ENCODE measurements at places on chromosomes 6 and 20.

- no peak for DNase-seq
Measured at GRCh38 chr20:1952737-1953530, 40.9 kb downstream of the PDYN start.

- DNase-seq, result no peak
Measured at GRCh38 chr6:71913444-71914234, 27.3 kb downstream of the RIMS1 start.

GRCh38 chr6:21284166-21284565 lies 309.4 kb upstream of the SOX4 start:
- no peak for DNase-seq

DNA sequence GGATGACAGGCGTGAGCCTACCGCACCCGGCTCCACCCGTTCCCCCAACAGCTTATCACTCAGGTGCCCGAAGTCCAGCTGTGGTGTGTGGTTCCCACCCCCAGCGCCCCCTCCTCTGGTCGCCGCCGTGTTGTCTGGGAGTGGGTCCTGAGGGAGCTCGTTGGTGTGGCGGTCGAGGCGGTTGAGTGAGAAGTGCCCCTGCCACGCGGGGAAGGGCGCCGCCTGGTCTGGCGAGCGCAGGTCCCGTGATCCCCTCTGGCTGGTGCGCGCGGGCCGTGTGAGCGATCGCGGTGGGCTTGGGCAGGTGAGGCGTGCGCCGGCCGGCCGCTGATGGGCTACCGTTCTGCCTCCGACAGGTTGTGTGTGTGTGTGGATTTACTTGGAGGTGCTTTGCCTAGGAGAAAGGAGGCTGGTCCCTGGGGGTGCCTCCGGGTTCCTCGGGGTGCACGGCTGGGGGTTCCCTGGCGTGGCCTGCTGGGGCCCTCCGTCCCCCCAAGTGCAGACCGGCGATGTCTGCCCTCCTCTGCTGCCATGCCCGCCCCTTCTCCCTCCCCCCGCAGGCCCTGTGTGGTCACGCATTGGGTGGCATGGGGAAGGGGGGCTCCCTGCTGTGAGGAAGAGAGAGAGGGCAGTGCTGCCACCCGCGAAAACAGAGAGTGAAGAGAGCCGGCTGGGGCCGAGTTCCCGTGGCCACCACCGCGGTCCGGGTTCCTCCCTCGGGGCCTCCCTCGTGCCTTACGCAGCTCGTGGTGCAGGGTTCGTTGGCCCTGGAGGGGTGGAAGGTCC lies 336.0 kb upstream of the DEFB115 start:
- no peak for DNase-seq

DNA sequence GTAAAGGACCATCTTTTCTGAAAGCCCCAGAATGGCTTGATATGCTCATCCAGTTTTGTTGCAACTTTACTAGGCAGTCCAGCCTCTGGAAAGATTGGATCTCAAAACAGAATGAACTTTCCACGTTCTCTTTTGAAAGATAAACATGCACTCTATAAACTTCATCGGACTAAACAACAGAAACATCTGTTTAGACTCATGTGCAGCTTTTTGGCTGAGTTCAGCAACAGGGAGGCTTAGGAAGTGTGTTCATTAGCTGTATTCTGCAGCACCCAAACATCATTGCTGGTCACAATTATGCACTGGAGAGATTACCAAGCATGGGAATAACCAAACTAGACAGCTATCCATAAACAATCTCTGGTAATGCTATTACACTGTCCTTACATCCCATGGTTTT lies 180.5 kb downstream of the TENT5A start:
- DNase-seq, result no peak

DNA sequence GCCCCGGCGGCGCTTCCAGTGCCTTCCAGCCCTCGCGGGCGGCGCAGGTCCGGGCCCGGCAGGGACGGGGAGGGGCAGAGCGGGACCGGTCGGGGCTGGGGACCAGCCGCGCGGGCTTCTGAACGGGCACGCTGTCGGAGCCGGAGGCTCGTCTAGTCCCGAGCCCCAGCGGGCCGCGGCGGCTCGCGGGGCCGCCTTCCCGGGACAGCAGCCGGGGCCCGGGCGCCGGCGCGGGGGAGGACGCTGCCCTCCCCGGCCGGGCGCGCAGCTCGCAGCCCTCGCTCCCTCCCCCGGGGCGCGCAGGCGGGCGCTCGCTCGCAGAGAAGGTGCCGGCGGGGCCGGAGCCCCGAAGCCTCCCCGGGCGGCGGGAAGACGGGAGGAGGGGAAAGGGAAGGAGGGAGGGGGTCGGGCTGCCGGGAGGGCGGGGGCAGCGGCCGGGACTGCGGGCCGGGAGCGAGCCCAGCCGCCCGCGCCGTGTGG lies 696 bp upstream of the SIRPA start:
- DNase-seq, result no peak

- no peak for DNase-seq
Measured at GRCh38 chr20:53834062-53834442, 236.3 kb downstream of the BCAS1 start.

GRCh38 chr6:125853756-125854155 lies 63.0 kb downstream of the NCOA7 start:
- DNase-seq, result no peak

- DNase-seq, result no peak
Measured at GRCh38 chr20:49859011-49859410, 46.4 kb downstream of the SLC9A8 start.

GRCh38 chr20:18265441-18265840 lies 22.9 kb upstream of the ZNF133 start:
- no peak for DNase-seq

DNA sequence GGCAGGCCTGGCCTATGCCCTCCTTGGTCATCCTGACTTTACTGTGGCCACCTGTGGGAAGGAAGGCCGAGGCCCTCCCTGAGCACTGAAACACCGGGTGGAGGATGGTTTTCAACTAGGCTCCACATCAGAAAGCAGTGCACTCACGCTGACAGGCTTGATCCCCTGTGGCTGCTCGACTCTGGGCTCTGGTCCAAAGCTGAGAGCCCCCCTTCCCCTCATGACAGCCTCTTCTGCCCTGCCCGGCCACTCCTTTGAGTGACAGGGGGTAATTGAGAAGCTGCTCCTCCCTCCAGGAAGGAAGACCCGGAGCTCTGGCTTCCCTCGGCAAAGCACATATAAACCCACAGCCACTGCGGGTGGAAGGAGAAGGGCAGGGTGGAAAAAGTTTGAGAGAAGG lies 43.6 kb downstream of the MUC22 start:
- DNase-seq, result no peak

DNA sequence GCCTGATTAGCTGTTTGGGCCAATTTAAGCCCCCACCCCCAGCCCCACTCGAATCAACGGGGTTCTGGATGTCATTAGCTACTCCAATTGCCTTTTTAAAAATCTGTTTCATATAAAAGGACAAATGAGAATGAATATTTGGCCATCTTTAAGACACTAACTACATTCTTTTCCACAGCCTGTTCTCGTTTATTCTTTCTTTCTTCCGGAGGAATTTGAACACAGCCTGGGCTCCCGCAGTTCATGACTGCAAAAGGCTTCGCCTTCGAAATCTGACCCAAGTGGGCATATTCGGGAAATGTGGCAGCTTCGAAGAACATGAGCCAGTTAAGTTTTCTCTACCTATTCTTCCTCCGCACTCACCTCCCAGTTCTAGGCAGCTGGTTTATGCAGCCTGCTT lies 49.4 kb upstream of the NFATC2 start:
- DNase-seq, result no peak

- no peak for DNase-seq
Measured at GRCh38 chr6:75171986-75172385, 33.9 kb downstream of the COL12A1 start.

DNA sequence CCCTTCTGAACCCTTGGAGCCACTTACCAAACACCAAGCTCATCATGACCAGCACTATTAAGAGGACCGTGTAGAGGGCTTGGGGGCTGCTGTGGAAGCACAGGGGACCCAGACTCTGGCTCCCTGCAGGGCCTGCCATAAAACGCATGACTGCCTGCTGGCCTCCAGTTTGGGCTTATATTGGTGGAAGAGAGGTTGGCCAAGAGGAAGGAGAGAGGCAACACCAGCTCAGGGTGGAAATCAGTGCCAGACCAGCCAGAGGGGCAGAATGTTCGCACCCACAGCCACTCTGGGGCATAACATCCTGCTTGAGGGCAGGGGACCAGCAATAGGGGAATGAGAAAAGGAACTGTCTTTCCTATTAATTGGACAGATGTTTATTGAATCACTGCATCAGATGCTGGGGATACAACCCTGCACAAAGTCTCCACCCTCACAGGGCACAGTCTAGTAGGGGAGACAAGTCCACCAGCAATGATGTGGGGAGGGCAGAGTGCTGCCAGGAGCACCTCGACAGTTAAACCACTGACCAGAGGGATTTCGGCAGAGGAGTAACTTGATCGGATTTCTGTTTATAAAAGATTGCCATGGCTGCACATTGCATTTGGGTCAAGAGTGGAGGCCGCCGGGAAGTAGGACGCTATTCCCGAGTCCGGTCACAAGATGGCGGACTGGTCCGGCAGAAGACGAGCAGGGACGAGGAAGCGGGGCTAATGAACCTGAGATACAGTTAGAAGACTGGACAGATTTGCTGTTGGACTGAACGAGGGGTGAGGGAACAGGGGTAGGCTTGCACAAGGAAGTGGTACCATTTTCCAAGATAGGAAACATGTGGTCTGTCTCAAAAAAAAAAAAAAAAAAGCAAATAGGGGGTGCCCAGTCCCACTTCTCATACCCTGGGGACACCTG lies at the start of gene LY6G5C:
LY6G5C (minus strand) TSS at position 842 of the 909 bp plus-strand sequence; CDS start at position 148, 694 bp downstream.
- DNase-seq, result no peak

- DNase-seq, result no peak
Measured at GRCh38 chr6:108574457-108575141, 13.9 kb downstream of the FOXO3 start.

GRCh38 chr20:17848249-17849048 lies 120.1 kb downstream of the SNX5 start:
- no peak for DNase-seq

GRCh38 chr6:30013291-30013922 lies 47.7 kb upstream of the POLR1H start:
- peak; percentile 37 for DNase-seq

DNA sequence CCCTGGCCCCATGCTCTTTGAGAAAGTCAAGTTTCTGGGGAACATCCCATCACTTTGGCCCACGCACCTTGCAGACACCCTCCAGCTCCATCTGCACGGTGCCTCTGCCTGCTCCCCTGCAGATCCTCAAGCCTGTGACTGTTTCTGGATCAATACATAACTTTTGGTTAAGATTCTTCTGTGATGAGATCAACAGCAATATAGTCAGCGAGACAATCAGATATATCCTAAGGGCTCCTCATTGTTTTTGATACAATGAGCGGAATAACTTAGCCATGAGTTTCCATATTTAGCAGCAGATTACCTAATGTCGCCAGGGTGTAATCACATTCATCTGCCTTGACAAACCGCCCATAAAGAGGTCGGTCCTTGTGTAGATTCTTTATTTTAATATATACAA lies 109.3 kb upstream of the MTHFD1L start:
- no peak for DNase-seq

DNA sequence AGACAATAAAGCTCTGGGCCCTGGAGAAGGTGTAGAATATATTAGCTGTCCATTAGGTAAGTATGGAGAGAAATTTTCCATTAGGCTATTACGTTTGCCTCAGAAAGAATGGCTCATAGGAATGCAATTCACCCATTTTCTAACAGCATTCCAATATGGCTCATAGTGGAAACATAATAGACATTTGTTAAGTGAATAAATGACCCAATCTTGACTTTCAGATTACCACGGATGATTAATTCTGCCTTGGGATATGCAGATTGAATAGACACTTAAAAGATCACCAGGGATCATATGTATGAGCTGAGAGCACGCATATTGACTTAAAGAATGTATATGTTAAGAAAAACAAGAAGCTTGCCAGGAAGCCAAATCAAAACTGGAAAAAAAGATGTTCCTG lies 209.1 kb upstream of the CDYL start:
- DNase-seq, result no peak

DNA sequence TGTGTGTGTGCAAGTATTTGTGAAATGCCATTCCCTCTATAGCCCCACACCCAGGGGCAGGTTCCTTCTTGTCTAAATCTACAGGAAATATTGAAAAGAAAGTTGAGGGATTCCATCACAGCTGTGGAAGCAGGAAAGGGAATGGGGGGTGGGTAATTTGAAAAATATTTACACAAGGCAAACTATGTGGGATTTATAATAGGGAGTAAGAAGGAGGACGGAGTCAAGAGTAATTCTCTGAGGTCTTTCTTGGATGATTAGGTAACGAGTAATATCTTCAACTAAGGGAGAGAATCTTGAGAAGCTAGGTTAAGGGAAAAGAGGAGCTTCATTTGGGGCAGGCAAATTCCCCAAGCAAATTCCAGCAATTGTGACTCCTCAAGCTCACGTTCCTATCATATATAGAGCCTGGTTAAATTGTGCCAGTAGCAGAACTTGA lies 113.5 kb upstream of the SGK1 start:
- no peak for DNase-seq

DNA sequence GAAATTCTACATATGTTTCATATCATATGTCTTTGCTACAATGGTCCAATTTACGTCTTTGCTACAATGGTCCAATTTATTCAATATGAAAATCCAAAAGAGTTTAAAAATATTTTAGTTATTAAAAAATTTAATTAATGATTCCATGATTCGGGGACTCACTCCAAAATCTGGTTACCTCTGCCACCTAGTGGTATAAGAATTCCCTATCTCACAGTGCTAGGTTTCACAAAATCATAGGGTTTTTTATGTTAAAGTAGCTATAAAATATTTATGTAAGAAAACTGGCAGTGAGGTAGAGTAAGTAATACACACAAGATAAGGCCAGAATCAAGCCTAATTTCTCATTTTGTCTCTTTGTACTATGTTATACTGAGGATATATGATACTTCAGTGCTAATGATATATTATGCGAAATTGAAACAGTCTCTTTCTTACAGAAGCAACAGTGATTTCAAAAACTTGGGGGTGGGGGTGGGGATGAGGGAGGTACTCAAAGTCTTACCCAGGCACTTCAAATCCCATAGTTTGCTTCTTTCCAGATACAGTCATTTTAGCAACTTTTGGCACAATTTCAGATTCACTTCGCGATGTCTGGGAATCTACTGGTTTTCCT lies 52.3 kb downstream of the HBS1L start:
- DNase-seq, result no peak

DNA sequence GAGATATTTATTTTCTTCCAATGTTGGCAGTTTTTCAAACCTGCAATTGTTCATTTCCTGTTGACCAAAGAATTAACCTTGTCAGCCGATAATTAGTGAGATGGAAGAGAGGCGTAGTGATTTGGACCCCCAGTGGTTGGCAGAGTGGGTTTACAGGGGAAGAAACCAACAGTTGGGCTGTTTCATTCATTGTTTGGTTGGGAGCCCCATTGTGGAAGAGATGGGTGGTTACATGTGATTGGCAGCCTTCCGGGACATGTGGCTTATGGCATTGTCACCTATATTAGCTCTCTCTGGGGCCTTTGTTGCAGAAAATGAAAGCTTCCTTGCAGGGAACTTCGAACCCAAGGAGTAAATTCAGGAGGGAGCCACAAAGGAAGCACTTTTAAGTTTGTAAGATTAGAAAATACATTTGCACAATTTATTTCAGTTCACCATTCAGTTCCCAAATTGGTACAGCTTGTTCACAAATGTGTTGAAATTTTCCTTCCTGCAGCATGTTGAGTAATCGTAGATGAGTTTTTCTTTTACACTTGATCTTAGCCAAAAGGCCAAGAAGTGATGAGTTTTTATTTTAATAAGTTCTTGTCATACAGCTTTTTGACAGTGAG lies 50.3 kb upstream of the CDKAL1 start:
- no peak for DNase-seq

- DNase-seq, result no peak
Measured at GRCh38 chr20:22597303-22597702, 12.9 kb upstream of the FOXA2 start.
